ENCODE measurements at places on chromosomes 7 and 10. TPM values are rescaled to one million over a fixed set of nuclear protein-coding genes. Genes with fewer than 3 reads are reported as not detected.

The AS3MT gene
- polyA plus RNA-seq, result 21.8 TPM

The FAM25G gene
- polyA plus RNA-seq, result 0.57 TPM

The HPSE2 gene
- polyA plus RNA-seq, result 0.81 TPM

The LRRC18 gene
- 0.20 TPM for polyA plus RNA-seq

The NEUROG3 gene
- polyA plus RNA-seq, result not detected

The BICC1 gene
- polyA plus RNA-seq, result 98.1 TPM

The PDCD4 gene
- 263 TPM for polyA plus RNA-seq

The AASS gene
- 80.6 TPM for polyA plus RNA-seq

The MGMT gene
- 13.8 TPM for polyA plus RNA-seq

The PIK3CG gene
- 2.7 TPM for polyA plus RNA-seq

The PNLIP gene
- polyA plus RNA-seq, result not detected

The FZD8 gene
- 10.5 TPM for polyA plus RNA-seq

The CYP2W1 gene
- 2.1 TPM for polyA plus RNA-seq

The BUB3 gene
- polyA plus RNA-seq, result 139 TPM

The BLVRA gene
- 52.7 TPM for polyA plus RNA-seq

All from left kidney (tissue), 8 donors.